ENCODE measurements at places on chromosomes 13 and 19. TPM values are rescaled to one million over a fixed set of nuclear protein-coding genes. Genes with fewer than 3 reads are reported as not detected.

GRCh38 chr13:76216729-76217128 lies 580.6 kb downstream of the LMO7 start:
- no peaks in the 10 kb centered on the region for H3K4me1 ChIP-seq
- no peak overlapping the region for H3K27ac ChIP-seq
- no peaks in the 10 kb centered on the region for H3K36me3 ChIP-seq
- H3K4me3 ChIP-seq = no peak overlapping the region
- no peaks in the 10 kb centered on the region for H3K27me3 ChIP-seq
- no peak for DNase-seq

GRCh38 chr13:80894917-80895316 lies 554.0 kb upstream of the SPRY2 start:
- H3K27ac ChIP-seq = no peak overlapping the region
- H3K27me3 ChIP-seq = no peaks in the 10 kb centered on the region
- no peak overlapping the region for H3K4me3 ChIP-seq

GRCh38 chr13:33081666-33082065 lies 65.4 kb downstream of the KL start:
- peak; percentile 54 for DNase-seq
- no peaks in the 10 kb centered on the region for H3K36me3 ChIP-seq
- H3K4me1 ChIP-seq = peaks cover 18% of the 10 kb centered on the region
- H3K4me3 ChIP-seq = no peak overlapping the region

- H3K27ac ChIP-seq = no peak overlapping the region
- H3K36me3 ChIP-seq = peaks cover 45% of the 10 kb centered on the region
- H3K4me1 ChIP-seq = peaks cover 11% of the 10 kb centered on the region
- H3K4me3 ChIP-seq = no peak overlapping the region
Measured at GRCh38 chr19:615619-616018, 17.7 kb downstream of the POLRMT start.

- no peaks in the 10 kb centered on the region for H3K36me3 ChIP-seq
- H3K4me1 ChIP-seq = no peaks in the 10 kb centered on the region
- H3K4me3 ChIP-seq = no peak overlapping the region
- no peak for DNase-seq
- H3K27ac ChIP-seq = no peak overlapping the region
Measured at GRCh38 chr19:20422216-20423205, 143.1 kb downstream of the ZNF737 start.

DNA sequence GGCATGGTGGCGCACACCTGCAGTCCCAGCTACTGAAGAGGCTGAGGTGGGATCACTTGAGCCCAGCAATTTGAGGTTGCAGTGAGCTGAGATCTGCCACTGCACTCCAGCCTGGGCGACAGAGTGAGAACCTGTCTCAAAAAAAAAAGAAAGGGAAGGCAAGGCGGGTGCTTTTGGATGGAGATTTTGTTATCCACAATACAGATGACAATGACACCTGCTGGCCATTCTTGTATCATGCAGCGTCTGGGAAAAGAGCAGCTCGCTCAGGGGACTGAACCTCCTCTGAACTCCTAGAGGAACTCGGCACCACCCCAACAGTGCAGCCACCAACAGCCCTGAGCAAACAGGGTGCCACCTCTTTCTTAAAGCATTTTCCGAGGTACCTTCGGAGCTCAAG lies 22.8 kb downstream of the HAUS8 start:
- peak; percentile 68 for DNase-seq
- H3K36me3 ChIP-seq = peaks cover 51% of the 10 kb centered on the region
- H3K27ac ChIP-seq = no peak overlapping the region
- no peaks in the 10 kb centered on the region for H3K4me1 ChIP-seq
- H3K4me3 ChIP-seq = no peak overlapping the region
- H3K27me3 ChIP-seq = no peaks in the 10 kb centered on the region

GRCh38 chr13:75704194-75704926 lies 68.2 kb downstream of the LMO7 start:
- no peaks in the 10 kb centered on the region for H3K36me3 ChIP-seq
- no peak overlapping the region for H3K4me3 ChIP-seq
- H3K27ac ChIP-seq = no peak overlapping the region

DNA sequence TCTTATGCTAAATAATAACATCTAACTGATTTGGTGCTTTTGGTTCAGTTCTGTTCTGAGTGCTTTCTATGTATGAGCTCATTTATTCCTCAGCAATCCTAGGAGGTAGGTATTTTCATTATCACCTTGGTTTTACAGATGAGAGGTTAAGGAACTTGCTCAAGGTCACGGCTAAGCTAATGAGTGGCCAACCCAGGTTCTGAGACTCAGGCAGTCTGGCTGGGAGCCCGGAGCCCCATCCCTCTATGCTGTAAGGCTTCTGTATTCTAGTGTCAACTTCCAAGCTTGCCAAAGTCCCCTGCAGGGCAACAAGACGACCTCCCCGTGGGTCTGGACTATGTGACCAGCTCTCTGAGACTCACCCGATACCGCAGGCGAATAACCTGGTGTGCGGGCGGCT lies 60.5 kb downstream of the PARP4 start:
- no peak overlapping the region for H3K27ac ChIP-seq
- H3K4me1 ChIP-seq = no peaks in the 10 kb centered on the region
- DNase-seq = no peak

GRCh38 chr19:7715671-7716070 lies 13.7 kb upstream of the FCER2 start:
- H3K27me3 ChIP-seq = no peaks in the 10 kb centered on the region
- H3K36me3 ChIP-seq = no peaks in the 10 kb centered on the region
- DNase-seq = no peak
- no peaks in the 10 kb centered on the region for H3K4me1 ChIP-seq

DNA sequence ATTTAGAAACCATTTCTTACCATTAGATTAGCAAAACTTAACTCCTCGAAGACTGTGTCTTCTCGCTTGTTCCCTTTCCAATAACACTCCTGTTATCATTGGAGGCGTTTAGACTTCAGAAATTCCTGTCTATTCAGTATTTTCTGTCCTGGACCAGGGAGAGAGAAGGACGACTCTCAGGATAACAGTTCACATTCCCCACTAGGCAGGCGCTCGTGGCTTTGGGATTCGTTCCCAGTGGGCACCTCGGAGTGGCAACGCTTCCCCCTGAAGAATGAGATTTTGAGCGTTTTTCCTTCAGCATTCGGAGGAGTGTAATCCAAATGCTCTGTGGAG lies 429 bp upstream of the ZNF225 start:
- peak overlapping the region; percentile 61 for H3K4me3 ChIP-seq
- DNase-seq = no peak
- peak overlapping the region; percentile 62 for H3K27ac ChIP-seq
- no peaks in the 10 kb centered on the region for H3K27me3 ChIP-seq

DNA sequence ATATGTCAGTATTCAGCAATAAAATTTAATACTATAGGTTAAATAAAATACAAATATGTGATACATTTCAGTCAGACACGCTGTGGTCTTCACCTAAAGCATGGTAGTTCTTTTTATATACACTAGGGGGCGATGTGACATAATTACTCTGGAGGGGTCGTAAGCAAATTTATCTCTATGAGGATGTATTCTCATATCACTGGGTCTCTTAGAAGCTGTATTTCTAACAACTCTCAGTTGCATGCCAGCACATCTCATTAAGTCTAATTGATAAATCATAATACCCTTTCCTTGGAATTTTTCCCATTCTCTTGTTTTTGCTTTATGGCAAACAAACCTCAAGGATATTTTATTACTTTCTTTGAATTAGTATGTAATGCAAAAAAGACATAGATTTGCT lies 3.9 kb upstream of the PCDH17 start:
- peaks cover 4% of the 10 kb centered on the region for H3K36me3 ChIP-seq
- no peaks in the 10 kb centered on the region for H3K27me3 ChIP-seq
- peaks cover 22% of the 10 kb centered on the region for H3K4me1 ChIP-seq
- no peak overlapping the region for H3K27ac ChIP-seq
- peak; percentile 74 for DNase-seq
- no peak overlapping the region for H3K4me3 ChIP-seq

The C19orf47 gene
- 26.5 TPM for total RNA-seq

The RASL11A gene
- total RNA-seq = 0.85 TPM

The IFT88 gene
- total RNA-seq = 19.4 TPM
